EH (cell line): ENCODE measurements at places on chromosomes 13 and 19.

DNA sequence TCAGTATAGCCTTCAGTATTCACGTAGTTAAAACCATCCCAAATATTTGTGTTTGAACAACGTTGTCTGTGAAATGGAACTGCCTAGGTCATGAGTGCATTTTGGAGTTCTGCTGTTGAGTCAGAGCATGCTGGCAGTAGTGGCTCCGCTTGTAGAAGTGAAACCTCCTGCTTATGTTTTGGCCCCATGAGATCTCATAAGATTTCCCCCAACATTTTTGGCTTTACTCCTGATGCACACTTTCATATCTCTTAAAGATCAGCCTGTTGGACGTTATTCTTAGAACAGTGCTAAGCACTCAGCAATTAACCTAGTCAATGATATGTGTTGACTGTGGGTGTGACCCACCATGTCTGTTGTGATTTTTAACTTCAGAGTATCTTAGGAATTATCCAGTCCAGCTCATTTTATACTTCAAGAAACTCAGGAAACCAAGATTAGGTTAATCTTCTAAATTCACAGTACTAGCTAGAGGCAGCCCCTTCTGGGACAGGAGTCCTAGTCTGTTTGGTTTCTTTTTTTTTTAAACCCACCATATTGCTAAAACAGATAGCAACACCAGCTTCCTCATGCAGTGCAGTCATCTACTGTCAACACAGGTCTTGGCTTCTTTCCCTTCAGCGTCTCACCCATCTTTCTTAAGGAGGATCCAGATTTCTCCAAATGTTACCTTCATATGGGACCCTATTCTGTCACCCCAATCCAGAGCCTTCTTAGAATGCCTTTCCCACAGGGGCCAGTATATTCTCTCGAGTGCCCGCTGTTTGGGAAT, 26.2 kb downstream of the RAP2A start:
- DNase-seq, result peak; percentile 26

- DNase-seq, result peak; percentile 49
Measured at GRCh38 chr19:44212866-44213346, 574 bp downstream of the ZNF227 start.

- DNase-seq, result no peak
Measured at GRCh38 chr19:40524133-40524549, 52.5 kb upstream of the SHKBP1 start.

DNA sequence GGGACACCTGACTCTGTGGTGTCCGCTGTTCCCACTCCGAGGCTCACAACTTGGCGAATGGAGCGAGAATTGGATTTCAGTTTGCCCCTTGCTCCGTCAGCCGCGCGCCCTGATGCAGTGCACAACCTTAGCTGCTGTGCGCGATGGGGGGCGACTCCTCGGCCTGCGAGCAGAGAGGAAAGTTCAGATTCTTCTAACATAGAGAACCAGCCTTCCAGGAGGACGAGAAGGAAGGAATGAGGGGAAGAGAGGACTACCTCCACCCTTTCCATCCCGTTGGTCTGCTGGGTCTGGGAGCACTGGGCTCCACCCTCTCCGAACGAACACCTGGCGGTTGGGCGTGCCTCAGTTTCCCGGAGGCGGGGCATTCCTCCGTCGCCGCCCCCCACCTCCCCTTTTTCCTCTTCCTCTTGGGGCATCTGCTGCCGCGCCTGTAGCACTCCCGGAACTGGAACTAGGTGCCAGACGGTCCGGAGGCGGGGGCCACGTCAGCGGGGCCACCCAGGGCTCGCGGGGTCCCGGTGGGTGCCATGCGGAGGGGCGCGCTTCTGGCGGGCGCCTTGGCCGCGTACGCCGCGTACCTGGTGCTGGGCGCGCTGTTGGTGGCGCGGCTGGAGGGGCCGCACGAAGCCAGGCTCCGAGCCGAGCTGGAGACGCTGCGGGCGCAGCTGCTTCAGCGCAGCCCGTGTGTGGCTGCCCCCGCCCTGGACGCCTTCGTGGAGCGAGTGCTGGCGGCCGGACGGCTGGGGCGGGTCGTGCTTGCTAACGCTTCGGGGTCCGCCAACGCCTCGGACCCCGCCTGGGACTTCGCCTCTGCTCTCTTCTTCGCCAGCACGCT, at the start of gene KCNK6:
Gene KCNK6, plus strand, starts transcription at position 425 of the 838 bp plus-strand sequence. Its CDS starts 106 bp downstream, at position 531.
- DNase-seq, result peak; percentile 45

DNA sequence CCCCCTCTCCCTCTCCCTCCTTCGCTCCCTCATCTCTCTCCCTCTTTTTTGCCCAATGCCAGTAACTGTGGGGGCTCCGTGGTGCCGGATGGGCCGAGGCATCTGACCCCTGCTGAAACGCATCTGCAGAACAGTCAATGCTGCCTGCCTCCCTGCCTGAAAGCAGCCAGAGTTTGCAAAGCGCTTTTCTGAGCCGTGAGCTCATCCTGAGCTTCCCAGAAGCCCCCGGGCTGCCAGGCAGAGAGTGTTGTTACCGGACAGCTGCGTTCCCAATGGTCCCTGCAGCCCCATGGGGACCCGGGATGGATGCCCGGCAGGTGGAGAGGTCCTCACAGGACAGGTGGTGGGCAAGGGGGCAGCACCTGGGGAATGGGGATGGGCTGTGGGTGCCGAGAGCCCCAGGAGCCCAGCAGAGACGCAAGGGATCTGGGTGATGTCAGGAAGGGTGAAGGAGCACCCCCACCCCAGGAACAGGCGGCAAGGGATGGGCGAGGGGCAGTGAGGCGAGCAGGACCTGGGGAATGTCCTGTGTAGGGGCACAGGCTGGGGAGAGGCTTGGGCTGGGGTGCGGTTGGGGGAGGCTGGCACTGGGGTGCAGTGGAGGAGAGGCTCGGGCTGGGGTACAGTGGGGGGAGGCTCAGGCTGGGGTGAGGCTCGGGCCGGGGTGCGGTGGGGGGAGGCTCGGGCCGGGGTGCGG, 33.0 kb downstream of the GPX4 start:
- no peak for DNase-seq

DNA sequence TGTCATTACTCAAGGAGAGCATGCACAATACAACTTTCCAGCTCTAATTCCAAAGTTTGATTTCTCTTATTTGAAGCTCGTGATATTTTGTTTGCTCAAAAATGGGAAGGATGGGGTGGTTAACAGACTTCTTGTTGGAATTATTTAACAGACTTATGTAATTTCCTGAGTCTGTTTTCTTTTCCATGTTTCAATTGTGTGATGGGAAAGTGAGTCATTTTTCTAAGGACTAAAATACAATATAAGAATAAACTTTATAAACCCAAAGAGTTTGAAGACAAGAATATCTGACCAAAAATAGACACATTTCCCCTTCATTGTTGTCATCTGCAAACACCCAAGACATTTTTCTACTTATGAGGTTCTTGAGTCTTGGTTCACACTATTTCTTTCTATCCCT, 211.8 kb upstream of the SLITRK5 start:
- DNase-seq, result no peak

- DNase-seq, result no peak
Measured at GRCh38 chr19:45293682-45294081, 29.0 kb downstream of the CKM start.

GRCh38 chr13:66842766-66843165, 387.4 kb downstream of the PCDH9 start:
- DNase-seq, result no peak
